Common myeloid progenitor, CD34-positive (primary cell): ENCODE measurements at places on chromosomes 3 and 15.

DNA sequence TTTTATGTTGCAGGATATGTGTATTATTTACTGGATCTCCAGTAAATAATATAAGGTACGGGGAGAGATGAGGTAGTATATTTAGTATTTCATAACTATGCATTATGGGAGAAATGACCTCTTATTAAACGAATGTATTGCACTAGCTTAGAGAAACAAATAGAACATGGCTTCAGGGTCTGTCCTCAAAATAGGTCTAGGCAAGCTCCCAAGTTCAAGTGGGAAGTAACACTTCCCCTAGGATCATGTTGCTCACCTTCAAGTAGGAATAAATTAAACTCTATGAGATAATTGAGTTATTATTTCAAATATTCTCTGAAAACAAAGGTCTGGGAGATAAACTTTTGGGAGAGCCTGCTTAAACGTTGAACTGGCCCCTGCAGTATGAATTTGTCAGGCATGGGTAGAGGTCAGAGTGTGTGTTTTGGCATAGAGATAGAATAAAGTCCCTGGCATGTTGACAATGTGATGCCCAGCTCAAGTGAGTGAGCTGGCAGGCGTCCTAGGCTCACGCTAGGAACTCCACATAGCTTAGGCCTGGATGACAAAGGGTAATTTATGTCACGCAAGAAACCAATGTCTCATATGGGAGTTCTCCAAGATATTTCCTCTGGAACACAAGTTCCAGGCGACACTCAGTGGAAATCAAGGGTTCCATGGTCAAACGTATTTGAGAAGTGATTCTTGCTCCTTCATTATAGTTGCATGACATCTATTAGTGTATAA, 236.8 kb downstream of the CACNA2D3 start:
- no peak for DNase-seq

DNA sequence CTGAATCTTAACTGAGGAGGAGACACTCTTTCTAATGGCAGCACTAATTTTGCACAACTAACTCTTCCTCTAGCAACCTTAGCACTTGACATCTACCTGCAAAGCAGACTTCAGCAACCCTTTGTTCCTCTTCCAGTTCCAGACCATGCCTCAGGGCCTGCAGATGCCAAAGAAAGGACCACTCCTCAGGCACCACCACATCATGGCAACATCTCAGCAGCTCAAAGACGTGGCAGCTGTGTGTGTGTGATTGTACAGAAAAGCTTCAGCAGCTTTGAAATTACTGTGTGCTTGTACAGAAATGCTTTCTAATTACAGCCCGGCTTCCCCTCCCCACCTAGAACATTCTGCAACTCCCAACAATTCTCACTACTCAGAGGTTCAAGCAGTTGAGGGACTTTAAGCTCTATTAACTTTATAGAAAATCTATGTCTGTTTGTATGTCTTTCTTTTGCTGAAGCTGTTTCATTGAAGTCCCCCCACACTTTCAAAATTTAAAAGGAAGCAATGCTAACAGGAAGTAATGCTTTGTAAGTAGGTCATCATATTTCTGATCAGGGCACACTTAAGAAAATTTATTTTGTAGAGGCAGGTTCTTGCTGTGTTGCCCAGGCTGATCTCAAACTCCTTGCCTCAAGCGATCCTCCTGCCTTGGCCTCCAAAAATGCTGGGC, 115.2 kb downstream of the CD47 start:
- no peak for DNase-seq

GRCh38 chr3:27422617-27423016, 53.4 kb upstream of the NEK10 start:
- DNase-seq, result no peak

DNA sequence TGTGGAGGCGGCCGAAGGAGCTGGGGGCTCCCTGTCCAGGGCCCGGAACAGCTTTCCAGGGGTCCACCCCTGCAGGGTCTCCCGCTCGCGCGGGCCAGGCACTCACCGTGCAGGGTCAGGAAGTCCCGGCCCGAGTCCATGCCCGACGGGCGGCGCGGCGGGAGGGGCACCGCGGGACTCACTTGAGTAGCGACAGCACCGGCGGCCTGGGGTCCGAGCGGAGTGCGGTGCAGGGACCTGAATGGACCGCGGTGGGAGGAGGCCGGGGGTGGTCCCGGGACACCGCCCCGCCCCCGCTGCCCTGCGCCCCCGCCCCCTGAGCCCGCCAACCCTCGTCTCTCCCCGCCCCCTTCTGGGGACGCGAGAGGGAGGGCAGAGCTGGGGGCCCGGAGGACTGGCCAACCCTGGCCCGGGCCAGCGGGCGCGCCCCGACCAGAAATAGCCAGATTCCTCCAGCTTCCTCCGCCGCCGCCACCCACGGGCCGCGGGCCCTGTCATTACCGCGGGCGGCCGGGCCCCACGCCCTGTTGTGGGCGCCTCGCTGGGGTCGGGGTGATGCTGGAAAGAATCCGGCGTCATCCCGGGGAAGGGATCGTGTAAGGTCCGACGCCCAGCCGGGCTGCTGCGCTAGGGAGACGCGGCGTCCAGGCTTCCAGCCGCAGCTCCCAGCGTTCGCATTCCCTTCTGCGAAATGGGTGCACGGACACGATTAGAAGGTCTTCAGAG, at the start of gene PLCD1:
PLCD1 (minus strand) TSS at position 243 of the 726 bp plus-strand sequence; CDS start at position 140, 103 bp downstream.
- no peak for DNase-seq

GRCh38 chr3:11606090-11606784, 37.5 kb downstream of the VGLL4 start:
- DNase-seq, result no peak

- peak; percentile 14 for DNase-seq
These were observed 127.3 kb upstream of the MRPL3 start for GRCh38 chr3:131630097-131630496.

DNA sequence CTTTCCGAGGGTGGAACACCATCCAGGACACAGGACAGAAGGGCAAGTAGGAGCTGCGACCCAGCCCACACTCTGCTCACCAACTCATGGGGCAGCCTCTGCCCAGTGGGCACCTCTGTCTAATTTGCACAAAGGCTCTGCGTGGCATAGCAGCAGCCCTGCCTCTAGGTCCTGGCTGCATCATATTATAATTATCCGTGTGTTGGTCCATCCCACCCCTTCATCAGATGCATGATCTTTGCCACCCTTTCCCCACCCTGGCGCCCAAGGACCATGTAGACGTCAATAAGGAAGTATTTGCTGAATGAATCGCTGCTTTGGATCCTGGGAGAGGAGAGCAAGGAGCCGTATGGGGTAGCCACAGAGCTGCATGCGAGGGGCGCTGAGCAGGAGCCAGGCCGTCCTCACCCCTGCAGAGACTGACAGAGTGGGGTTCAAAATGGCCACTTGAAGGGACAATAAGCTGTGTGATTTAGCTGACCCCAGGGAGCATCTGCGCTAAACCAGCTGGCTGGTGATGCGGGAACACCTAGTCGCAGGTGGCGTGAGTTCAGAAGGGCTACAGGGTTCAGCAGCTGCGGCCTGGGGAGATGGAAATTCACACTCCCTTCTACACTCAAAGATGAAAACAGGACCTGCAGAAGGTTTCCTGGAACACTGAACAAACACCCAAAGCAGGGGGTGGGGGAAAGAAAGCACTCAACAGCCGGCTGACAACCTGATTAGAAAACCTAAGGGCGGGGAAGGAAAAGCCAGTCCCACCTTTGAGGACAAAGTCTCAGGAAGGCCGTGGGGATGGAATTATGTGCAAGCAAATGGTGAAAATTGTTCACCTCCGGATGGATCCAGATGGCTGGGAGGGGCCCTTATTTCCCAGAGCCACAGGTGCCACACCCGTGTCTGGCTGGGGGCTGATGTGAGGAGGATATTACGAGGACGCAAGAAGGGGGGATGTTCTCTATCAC, 6.4 kb downstream of the MGLL start:
- no peak for DNase-seq

GRCh38 chr3:175093748-175094147, 234.6 kb downstream of the NAALADL2 start:
- no peak for DNase-seq

GRCh38 chr15:33201491-33202231, 7.1 kb upstream of the FMN1 start:
- peak; percentile 91 for DNase-seq

- DNase-seq, result no peak
These were observed 847.2 kb downstream of the PLOD2 start for GRCh38 chr3:145313751-145314150.

- DNase-seq, result no peak
These were observed 121.0 kb upstream of the NUDT16 start for GRCh38 chr3:131260525-131260924.

- no peak for DNase-seq
These were observed 34.1 kb upstream of the POLG start for GRCh38 chr15:89368566-89369223.

- DNase-seq, result no peak
These were observed at the start of gene LRRC3B for GRCh38 chr3:26622621-26623418. Gene LRRC3B (plus strand): TSS chr3:26622772. CDS start chr3:26709673, 86,901 bp downstream.

DNA sequence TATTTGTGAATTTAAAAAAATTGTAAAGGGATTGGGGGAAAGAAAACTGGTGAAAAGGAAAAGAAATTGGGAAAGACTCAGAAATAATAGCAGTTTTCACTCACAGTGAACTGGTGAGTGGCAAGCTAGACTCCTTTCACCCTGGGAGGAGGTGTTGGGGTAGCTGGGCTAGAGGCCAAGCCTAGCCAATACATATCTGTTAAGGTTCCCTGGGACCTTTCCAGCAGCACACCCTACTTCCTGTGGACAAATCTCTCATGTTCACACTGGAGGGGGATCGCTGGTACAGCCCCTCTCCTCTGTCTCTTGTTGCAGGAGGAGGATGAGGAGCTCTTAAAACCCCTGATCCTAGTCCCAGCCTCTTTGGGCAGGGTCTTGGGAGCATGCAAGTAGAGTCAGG, 3.7 kb upstream of the RPP25 start:
- DNase-seq, result no peak

DNA sequence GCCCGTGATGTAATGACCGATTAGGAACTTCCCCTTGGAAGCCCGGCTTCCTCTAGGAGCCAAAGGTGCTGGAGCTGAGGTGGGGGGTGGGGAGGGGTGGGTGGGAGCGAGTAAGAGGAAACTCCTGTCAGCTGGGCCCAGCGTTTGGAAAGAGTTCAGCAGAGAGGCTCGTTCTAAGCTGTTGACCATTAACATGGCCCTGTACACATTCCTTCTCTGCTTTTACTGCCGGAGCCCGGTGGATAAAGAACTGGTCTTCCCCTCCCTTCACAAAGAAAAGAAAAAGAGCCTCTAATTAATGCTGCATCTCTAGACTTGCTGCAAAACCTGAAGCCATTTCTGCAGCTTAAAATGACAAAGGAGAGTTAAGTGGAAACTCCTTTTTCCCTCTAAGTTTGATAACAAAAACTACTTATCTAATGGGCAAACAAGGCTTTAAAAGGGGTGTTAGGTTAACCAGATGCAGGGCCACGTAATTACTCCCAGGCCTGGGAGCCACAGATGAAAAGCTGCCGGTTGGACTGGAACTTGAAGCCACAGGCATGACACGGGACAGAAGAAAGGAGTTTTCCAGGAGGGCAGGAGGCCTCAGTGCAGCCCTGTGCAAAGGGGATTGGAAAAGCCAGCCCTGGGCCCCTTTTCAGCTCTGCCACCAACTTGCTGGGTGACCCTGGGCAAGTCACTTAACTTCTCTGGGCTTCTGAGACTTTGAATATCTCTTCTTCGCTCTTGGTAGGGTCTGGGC, 71.3 kb downstream of the SMAD6 start:
- DNase-seq, result no peak

DNA sequence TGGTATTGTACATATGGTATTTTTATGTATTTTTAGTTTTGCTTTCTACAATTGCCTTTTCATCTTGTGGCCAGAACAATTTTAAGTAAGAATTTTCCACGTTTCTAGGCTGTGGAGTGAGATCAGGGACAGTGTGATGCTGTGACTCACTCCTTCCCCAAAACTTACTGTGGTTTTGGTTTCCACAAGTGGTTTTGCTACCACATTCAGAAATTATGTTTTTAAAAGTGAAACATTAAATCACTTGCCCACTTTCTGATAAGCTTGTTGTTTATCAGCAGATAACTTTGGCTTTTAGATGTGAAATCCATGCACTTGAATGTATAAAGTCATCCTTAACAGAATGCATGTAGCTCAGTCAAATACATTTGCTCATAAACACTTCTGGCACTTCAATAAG, 192.2 kb upstream of the THRB start:
- peak; percentile 94 for DNase-seq

DNA sequence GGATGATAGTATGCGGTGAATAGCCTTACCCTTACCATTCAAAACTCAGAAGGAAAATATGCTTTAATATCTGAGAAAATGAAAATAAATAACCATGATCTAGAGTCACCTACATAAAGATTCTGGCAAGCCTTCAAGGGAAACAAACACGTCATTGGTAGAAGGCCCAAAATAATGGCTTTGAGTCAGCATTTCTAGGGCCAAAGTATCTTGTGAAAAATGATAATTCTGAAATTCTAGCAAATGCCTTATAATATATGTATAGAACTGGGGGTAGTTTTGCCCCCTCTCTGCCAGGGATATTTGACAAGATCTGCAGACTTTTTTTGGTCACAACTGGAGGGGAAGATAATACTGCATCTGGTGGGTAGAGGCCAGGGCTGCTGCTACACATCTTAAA, 15.4 kb downstream of the PLSCR1 start:
- DNase-seq, result no peak

GRCh38 chr3:134093956-134094355, 64.2 kb upstream of the SLCO2A1 start:
- no peak for DNase-seq

GRCh38 chr15:40398413-40398873, 7.2 kb upstream of the IVD start:
- peak; percentile 86 for DNase-seq

GRCh38 chr15:41824062-41824745, 3.7 kb upstream of the JMJD7 start:
- no peak for DNase-seq

GRCh38 chr15:34009656-34010055, 29.3 kb downstream of the AVEN start:
- no peak for DNase-seq

DNA sequence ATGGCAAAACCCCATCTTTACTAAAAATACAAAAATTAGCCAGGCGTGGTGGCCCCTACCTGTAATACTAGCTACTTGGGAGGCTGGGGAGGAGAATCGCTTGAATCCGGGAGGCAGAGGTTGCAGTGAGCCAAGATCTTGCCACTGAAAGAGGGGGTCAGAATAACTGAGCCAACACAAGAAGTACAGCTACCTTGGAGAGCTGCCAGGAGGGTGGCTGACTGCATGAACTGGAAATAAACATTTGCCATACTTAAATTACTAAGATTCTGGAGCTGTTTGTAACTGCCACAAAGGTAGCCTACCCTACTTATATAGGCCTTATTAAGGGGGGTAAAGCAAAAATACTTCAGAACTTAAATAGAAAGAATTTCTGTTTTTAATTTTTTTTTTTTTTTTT, 15.4 kb upstream of the PIK3CB start:
- peak; percentile 46 for DNase-seq
